ENCODE measurements at places on chromosomes 16 and 17. TPM values are rescaled to one million over a fixed set of nuclear protein-coding genes. Genes with fewer than 3 reads are reported as not detected.

SLC13A2 gene
- not detected for total RNA-seq

- peak; percentile 62 for DNase-seq
- peaks cover 23% of the 10 kb centered on the region for H3K4me1 ChIP-seq
- H3K36me3 ChIP-seq = peaks cover 53% of the 10 kb centered on the region
- H3K27me3 ChIP-seq = no peaks in the 10 kb centered on the region
- peak overlapping the region; percentile 68 for H3K4me3 ChIP-seq
- H3K27ac ChIP-seq = peak overlapping the region; percentile 99
Measured at GRCh38 chr16:2250652-2251295, 613 bp downstream of the ECI1 start.

- no peak overlapping the region for H3K27ac ChIP-seq
- no peak overlapping the region for H3K4me3 ChIP-seq
- DNase-seq = no peak
- H3K27me3 ChIP-seq = no peaks in the 10 kb centered on the region
Measured at GRCh38 chr17:73628642-73629552, 15.3 kb downstream of the SDK2 start.

DNA sequence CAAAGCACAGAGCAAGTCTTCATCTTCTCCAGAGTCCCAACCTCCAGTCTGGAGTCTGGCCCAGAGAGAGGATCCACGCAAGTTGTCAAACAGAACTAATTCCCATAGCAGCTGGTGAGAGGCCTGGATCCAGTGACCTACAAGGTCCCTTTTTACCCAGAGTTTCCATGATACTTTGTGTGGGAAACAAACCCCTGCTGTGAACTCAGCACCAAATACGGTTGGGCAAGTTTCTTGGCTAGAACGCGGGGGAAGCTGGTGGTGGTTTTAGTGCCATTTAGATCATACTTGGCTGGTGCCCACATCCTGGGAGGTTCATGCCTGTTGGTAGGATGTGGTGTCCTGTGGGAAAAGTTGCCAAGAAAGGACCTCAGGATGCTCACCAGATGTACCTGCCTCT is 18.1 kb downstream of the TMC7 start:
- H3K4me3 ChIP-seq = no peak overlapping the region
- no peak for DNase-seq
- no peaks in the 10 kb centered on the region for H3K36me3 ChIP-seq
- no peak overlapping the region for H3K27ac ChIP-seq
- no peaks in the 10 kb centered on the region for H3K27me3 ChIP-seq

GRCh38 chr17:30908717-30909420 is 2.8 kb upstream of the TEFM start:
- H3K4me3 ChIP-seq = no peak overlapping the region
- no peaks in the 10 kb centered on the region for H3K36me3 ChIP-seq
- no peak overlapping the region for H3K27ac ChIP-seq
- no peaks in the 10 kb centered on the region for H3K27me3 ChIP-seq
- peaks cover 12% of the 10 kb centered on the region for H3K4me1 ChIP-seq
- no peak for DNase-seq

DNA sequence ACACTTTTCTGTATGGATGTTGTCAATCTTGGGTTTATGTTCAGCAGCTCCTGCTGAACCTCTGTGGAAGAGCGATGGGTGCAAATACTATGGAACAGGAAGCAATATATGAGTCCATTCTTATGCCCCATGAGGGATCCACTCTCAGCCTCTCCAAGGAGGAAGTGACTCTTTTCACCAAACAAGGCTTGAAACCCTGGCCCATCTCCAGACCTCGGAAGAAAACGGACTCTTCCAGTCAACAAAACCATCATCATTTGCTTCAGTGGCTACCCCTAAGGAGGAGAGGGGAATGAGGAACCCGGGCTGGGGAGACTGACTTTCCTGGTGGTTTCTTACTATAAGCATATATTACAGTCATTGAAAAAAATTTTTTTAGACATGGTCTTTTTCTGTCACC is 206.2 kb downstream of the AXIN2 start:
- no peak for DNase-seq
- no peaks in the 10 kb centered on the region for H3K36me3 ChIP-seq
- no peaks in the 10 kb centered on the region for H3K4me1 ChIP-seq
- no peak overlapping the region for H3K27ac ChIP-seq

DNA sequence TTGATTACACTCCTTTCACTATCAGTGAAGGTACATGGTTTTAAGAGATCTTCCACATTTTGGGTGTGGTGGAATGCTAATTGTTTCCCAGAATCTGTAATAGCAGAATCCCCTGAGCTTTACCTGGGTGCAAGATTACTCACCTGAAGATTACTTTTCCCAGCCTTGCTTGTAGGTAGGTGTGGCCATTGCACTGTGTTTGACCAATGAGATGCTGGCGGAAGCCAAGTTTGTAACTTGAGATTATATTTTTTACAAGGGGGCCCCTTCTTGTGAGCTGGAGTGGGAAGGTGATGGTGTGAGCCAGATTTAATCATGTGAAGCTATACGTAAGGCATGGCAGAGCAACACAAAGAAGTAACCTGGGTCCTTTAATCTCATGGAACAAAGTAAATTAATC is 294.3 kb downstream of the TOX3 start:
- H3K27me3 ChIP-seq = no peaks in the 10 kb centered on the region
- H3K27ac ChIP-seq = no peak overlapping the region
- H3K4me3 ChIP-seq = no peak overlapping the region
- DNase-seq = no peak
- H3K4me1 ChIP-seq = peaks cover 9% of the 10 kb centered on the region
- no peaks in the 10 kb centered on the region for H3K36me3 ChIP-seq

GRCh38 chr17:29615492-29616299 is 7.0 kb downstream of the CORO6 start:
- H3K4me1 ChIP-seq = peaks cover 71% of the 10 kb centered on the region
- DNase-seq = peak; percentile 95
- peak overlapping the region; percentile 58 for H3K4me3 ChIP-seq
- H3K27me3 ChIP-seq = peaks cover 22% of the 10 kb centered on the region
- H3K36me3 ChIP-seq = no peaks in the 10 kb centered on the region

PRR35 gene
- total RNA-seq = not detected

CCL14 gene
- total RNA-seq = 2.2 TPM

DNA sequence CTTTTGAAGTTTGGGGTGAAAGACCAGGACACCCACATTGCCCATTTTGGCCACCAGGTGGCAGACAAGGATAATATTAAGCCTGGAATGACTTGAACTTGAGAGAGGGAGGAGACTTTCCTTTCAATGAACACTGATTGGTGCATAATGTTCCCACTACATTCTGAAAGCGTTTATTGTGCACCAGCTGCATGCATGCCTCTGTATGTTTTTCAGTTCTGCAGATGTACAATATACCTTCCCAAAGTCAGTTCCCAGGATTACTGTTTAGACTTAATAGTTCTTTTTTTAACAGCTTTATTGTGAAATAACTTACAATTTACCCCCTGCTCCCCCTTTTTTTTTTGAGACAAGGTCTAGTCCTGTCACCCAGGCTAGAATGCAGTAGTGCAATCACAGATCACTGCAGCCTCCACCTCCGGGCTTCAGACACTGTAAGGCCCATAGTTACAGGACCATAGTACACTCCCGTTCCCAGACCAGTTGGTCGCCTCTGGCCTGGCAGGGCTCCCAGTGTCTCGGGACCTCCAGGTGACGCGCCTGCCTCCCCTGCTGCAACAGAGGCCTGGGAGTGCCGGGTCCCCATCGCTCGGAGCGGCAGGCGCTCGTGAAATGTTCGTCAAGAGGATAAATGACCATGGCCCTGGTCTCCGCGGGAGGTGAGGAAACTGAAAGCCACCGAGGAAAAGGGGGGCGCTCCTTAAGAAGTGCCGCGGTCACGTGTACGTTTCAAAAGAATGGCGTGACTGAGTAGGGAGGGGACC is 12.2 kb downstream of the CES2 start:
- no peaks in the 10 kb centered on the region for H3K27me3 ChIP-seq
- peak; percentile 93 for DNase-seq

GRCh38 chr17:39239640-39240314 is 14.0 kb upstream of the STAC2 start:
- DNase-seq = peak; percentile 86
- H3K4me1 ChIP-seq = peaks cover 5% of the 10 kb centered on the region
- H3K27ac ChIP-seq = no peak overlapping the region
- H3K4me3 ChIP-seq = no peak overlapping the region

KRTAP4-6 gene
- total RNA-seq = not detected

- no peak overlapping the region for H3K27ac ChIP-seq
- H3K4me3 ChIP-seq = peak overlapping the region; percentile 31
- peaks cover 36% of the 10 kb centered on the region for H3K36me3 ChIP-seq
- no peaks in the 10 kb centered on the region for H3K27me3 ChIP-seq
- DNase-seq = peak; percentile 44
Measured at GRCh38 chr17:8137645-8138373, 13.9 kb upstream of the HES7 start.

NPIPB9 gene
- total RNA-seq = 7.1 TPM

DNA sequence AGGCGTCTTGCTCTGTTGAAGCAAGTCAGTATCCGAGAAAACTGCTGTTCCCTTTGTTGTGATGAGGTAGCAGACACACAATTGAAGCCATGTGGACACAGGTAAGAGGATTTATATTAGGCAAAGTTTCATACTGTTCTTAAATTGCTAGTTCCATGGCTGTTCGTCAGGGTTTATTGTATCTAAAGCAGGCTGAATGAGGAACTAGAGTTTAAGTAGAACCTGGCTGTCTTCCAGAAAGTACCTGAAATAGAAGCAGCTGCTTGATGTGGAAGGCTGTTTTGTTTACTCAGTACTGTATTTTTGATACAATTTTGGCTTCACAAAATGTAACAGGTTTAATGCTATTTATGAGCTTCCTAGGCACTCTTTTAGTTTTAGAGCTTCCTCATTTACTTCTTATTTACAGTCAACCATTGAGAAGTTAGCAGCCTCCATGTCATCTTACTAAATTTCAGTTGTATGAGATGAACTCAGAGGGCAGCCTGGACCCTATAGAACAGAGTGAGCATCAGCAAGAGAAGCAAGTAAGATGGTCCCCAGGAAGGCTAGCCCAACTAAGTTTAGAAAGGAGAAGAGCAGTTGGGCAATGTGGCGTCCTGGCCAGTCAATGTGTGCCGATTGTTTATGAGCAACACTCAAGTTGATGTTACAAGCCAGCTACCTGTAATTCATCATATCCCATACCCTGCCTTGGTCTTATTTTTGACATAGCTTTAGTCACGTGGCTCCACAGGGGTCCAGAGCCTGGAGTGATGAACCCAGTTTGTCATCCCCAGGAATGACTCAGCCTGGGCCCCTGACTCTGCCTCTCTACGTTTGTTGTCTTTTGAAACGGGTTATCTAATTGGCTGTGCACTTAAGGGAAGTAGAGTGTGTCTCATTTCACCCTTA is 9.7 kb upstream of the ARL2BP start:
- no peak overlapping the region for H3K4me3 ChIP-seq
- peak overlapping the region; percentile 10 for H3K27ac ChIP-seq
- H3K4me1 ChIP-seq = no peaks in the 10 kb centered on the region
- H3K36me3 ChIP-seq = peaks cover 100% of the 10 kb centered on the region

SSTR5 gene
- total RNA-seq = not detected

DNA sequence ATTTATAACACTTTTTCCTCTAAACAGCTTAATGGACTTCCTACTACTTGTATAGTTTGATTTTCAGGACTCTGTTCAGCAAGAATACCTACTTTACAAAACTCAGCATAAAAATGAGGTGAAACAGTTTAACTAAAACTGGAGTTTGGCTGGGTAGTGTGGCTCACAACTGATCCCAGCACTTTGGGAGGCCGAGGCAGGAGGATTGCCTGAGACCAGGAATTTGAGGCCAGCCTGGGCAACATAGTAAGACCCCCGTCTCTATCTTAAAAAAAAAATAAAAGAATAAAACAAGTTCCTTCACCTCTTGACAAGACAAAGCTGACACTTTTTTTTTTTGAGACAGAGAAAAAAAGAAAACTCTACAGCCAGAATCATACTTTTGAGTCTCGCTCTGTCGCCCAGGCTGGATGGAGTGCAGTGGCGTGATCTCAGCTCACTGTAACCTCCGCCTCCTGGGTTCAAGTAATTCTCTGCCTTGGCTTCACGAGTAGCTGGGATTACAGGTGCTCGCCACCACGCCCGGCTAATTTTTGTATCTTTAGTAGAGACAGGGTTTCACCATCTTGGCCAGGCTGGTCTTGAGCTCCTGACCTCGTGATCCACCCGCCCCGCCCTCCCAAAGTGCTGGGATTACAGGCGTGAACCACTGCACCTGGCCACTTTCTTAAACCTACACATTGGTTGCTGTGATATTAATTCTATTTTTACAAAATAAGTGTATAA is 2.6 kb downstream of the PDF start:
- H3K4me3 ChIP-seq = no peak overlapping the region
- DNase-seq = no peak
- peaks cover 39% of the 10 kb centered on the region for H3K4me1 ChIP-seq
- H3K27ac ChIP-seq = no peak overlapping the region
- H3K27me3 ChIP-seq = no peaks in the 10 kb centered on the region

PPP1R1B gene
- total RNA-seq = 279 TPM

DNA sequence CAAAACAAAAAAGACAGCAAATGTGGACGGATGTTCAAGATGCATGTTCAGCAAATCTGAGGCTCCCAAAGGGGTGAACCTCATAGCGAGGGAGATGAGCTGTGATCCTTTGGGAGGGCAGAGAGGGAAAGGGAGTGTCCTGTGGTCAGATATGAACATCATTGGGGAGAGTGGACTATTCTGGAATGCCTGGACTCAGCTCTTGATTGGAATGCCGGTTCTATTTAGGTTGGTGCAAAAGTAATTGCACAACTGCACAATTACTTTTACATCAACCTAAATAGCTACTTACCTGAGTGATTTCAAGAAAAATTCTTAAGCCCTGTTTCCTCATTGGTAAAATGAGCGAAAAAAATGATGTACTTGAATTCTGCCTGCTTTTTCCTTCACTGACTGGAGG is 89.6 kb downstream of the CACNG3 start:
- no peak overlapping the region for H3K27ac ChIP-seq
- no peaks in the 10 kb centered on the region for H3K4me1 ChIP-seq
- no peak for DNase-seq
- no peaks in the 10 kb centered on the region for H3K36me3 ChIP-seq
- H3K27me3 ChIP-seq = peaks cover 9% of the 10 kb centered on the region

DNA sequence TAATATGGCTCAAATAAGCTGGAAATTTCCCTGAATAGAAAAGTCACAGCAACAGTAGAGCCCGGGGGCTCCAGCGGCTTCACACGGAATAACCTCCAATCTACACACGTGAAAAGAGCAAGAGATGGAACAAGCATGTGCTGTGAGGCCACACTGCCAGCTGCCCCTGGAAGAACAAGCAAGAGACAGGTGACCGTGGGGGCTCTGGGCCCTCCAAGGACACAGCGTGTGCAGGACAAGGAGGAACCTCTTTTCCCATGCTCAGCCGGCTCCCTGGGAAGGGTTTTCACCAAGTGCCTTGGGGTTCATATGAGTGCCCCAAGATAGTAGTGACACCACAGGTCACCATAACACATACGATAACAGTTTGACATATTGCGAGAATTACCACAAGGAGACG is 110.2 kb upstream of the ZNF750 start:
- H3K27me3 ChIP-seq = no peaks in the 10 kb centered on the region
- H3K4me1 ChIP-seq = no peaks in the 10 kb centered on the region
- DNase-seq = no peak
- H3K36me3 ChIP-seq = no peaks in the 10 kb centered on the region
- H3K27ac ChIP-seq = no peak overlapping the region

SLC5A10 gene
- not detected for total RNA-seq

GRCh38 chr16:24993722-24994686 is 21.2 kb downstream of the ARHGAP17 start:
- H3K4me1 ChIP-seq = peaks cover 43% of the 10 kb centered on the region
- no peaks in the 10 kb centered on the region for H3K27me3 ChIP-seq
- H3K27ac ChIP-seq = peak overlapping the region; percentile 73
- H3K4me3 ChIP-seq = no peak overlapping the region
- H3K36me3 ChIP-seq = no peaks in the 10 kb centered on the region

GRCh38 chr16:57664662-57665025 is 3.5 kb upstream of the ADGRG3 start:
- H3K27ac ChIP-seq = no peak overlapping the region
- H3K4me1 ChIP-seq = no peaks in the 10 kb centered on the region
- no peak overlapping the region for H3K4me3 ChIP-seq

All from stomach (tissue), 19 donors.